LHCN-M2 (cell line): ENCODE measurements at places on chromosomes 3 and 15. TPM values are rescaled to one million over a fixed set of nuclear protein-coding genes. Genes with fewer than 3 reads are reported as not detected.
A peak's percentile ranks its signal among the peaks of the same experiment; 100 is the strongest.

DNA sequence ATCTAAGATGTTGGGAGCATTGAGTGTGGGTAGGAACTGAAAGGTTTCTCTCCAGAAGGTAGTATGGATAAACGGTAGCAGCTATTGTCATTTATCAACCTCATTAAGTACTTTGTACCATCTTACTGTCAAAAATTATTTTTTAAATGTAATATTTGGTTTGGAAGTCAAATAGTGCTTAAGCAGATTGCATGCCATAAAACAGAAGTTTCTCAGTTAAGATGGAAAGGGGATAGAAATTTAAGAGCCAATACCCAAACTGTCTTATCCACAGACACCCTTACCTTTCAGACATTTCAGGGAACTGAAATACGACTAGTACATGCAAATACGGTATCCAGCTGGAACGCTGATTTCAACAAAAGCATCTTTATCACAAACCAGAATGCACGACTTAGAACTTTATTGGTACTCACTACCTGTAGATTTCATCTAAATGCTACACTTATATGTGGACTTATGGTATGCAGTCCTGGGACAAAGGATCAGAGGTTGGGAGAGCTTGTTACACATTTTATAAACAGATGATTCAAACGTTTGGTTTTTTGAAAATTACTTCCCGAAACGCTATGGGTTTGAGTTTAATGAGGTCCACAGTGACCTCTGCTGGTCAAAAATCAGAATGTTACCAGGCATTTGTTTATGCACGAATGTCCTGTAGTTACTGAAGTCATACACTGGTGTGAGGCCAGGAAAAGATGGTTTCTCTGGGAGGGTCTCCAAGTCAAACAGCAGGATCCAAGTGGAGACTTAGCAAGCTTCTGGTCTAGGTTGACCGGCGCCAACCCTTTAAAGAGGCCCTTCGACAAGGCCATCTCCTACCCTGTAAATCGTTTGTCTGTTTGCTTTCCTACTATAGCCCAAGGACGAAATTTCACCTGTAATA is 45.7 kb upstream of the DUT start:
- DNase-seq: peak; percentile 80

DNA sequence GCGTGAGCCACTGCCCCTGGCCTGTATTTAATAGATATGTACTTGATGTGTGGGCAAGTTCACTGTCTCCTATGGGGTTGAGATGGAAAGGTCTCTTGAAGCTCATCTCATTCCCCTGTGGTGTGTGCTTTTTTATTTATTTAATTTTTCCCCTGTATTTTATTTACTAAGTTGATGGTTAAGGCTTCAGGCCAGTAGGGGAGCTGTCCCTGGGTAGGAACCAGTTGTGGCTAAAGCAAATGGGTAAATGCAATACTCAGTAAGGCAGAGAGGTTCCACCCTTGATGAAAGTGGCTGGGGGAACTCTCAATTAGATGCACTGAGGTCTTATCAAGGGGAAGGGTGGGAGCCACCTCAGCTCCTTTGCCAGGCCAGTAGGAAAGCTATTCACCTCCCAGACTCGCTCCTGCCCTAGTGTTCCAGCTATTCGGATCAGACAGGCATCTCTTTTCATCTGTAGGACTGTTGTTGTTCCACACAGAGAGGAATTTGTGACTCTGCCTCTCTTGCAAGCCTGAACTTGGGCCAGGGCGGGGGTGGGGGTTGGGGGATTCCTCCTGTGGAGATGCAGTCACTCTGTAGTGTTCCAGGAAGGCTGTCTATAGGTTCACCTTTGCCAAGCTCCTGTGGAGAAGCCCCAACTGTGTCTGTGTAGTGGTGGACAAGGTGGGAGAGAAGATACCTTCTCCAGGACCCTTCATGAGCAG is 26.1 kb downstream of the PCCB start:
- no peak for DNase-seq

DNA sequence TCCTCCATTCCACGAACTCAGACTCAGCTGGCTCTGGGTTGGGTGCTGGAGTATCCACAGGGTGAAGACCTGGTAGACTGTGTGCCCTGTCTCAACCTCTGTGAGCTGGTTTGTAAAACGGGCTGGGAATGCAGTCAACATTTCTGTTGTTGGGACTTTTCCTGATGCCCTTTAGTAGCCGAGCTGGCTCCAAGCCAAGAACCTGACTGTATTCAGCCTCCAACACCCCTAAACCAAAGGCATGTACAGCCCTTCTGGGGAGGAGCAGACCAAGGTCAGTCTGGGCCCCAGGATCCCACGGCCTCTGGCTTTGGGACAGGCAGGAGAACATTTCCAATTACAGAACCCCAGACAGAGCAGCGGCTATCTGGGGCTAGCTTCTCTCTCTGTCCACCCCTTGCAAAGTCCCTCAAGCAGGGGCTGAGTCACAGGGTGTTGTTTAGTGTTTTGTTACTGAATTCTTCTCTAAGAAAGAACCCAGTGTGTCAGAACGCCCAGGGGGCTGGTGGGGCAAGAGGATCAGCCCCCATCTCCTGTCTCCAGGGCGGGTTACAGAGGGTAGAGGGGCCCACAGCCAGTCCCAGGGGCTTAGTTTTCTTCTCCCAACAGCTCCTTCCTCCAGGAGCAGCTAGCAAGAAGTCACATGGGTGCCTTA is 56.8 kb upstream of the SLC6A6 start:
- no peak for DNase-seq

SLC24A5 gene
- total RNA-seq: not detected in 2 replicates

MNS1 gene
- total RNA-seq: 5.3 and 5.8 TPM in 2 replicates

GRCh38 chr15:45670091-45670490 is 35.3 kb downstream of the SQOR start:
- no peak for DNase-seq

GRCh38 chr3:132038198-132038825 is 3.5 kb upstream of the CPNE4 start:
- peak; percentile 24 for DNase-seq

DNA sequence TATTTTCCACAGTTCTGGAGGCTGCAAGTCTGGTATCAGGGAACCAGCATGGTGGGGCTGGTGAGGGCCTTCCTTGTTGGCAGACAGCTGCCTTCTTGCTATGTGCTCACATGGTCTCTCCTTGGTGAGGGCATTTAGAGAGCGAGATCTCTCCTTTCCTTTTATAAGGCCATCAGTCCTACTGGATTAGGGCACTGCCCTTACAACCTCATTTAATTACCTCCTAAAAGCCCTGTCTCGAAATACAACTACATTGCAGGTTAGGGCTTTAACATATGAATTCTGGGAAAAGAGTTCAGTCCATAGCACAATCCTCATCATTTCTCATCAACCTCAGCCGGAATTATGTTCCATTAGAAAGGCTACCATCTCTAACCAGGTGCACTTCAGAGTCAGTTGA is 21.9 kb downstream of the ISL2 start:
- DNase-seq: no peak

DNA sequence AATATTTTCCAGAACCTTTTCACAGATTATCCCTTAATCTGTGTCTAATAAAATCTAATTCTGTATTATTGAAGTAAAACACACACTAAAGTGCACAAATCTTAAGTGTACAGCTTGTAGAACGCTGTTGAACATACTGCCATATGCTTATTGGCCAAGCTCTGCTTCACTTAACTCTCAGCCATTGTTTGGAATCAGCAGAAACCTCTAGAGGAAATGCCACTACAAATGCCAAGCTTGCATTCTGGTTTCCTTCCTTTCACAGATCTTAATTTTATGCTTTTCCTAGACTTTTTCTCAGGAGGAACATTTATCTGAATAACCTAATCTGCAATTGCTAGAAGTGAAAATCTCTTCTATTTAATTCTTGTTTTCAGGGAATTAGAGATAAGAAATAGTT is 10.1 kb downstream of the MNS1 start:
- DNase-seq: no peak

CAV3 gene
- total RNA-seq: 20.3 and 30.4 TPM in 2 replicates

DNA sequence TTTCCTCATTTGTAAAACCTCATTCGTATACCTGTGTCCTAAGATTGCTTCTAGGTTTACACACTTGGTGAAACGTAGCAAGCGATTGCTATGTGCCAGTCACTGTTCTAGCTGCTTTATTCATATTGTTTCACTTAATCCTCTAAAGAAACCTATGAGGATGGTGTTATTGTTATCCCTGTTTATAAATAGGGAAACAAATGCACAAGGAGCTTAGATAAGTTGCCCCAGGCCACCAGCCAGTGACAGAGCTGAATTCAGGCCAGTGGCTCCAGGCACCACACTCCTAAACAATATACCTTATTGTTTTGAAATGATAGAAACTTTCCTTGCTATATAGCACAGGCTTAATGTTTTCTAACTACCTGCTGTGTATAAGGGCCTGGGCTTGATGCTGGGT is 44.0 kb downstream of the LPP start:
- no peak for DNase-seq

CHRM5 gene
- total RNA-seq: 0.06 TPM in 2 replicates
